HT1080 (cell line): ENCODE measurements at places on chromosomes 2 and 18. TPM values are rescaled to one million over a fixed set of nuclear protein-coding genes. Genes with fewer than 3 reads are reported as not detected.
A peak's percentile ranks its signal among the peaks of the same experiment; 100 is the strongest.

ATP6V1B1 gene
- not detected in 2 replicates for total RNA-seq

DNA sequence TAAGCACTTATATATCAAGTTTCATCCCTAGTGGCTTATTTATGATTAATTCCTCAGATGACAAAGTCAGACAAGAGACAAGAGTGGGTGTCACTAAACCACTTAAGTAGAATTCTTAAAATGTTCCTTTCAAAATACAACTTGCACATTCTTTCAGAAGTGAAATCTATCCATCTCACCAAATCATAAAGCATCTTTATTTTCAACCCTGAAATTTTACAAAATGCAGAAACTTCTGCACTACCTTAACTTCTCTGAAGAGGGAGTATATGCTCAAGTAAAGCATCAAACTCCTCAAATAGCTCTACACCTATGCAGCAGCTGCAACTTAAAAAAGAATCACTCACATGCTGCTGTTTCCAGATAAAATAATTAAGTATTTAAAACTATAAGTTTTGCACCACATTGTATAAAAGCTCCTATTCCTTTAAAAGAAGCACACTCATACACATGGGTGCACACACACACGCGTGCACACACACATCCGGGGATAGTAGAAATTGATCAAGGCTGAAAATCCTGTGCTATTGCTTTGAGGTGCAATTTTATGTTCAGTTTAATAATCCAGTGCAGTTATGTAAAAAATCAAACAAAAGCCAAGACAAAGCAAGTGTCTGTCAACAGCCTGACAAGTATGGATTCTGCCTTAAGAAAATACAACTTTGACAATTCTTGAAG is 244.5 kb downstream of the TCF4 start:
- peak; percentile 15 for DNase-seq

GRCh38 chr18:76528477-76529432 is 33.7 kb upstream of the ZNF516 start:
- DNase-seq, result no peak

DNA sequence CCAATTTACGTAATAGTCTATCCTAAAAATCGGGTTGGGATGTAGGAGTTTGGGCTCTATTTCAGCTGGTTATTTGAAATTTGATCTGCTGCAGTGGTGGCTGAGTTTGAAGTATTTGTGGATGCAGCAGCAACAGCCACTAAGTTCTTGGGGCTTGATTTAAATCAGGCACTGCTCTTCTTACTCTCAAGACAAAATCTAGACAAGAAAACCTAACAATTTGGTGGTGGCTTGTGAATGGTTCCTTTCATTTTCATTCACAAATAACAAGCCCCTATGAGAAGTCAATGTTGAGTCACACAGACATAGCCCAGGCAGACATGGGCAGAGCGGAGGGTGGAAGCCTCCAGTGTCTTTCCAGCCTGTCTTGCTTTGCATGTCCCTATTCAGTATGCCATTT is 199.3 kb downstream of the LTBP1 start:
- DNase-seq, result no peak

GRCh38 chr2:86072271-86072858 is 33.3 kb downstream of the POLR1A start:
- DNase-seq, result no peak

DNA sequence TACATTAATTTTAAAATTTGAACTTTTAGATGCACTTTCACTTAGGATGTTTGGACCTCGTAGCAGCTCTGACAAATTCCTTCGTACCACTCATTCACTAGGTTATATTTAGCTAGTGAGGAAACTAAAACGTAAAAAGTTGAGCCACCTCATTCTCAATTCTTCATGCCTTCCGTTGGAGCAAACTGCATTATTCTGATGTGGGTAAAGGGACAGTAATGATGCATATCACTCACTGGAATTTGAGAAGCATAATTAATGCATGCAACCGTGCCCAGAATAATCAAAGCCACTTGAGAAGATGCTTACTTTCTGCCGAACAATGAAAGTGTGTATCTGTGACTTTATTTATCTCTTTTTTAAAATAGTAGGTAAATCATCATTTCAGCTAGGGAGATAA is 2.2 kb downstream of the CNOT9 start:
- DNase-seq, result no peak

DNA sequence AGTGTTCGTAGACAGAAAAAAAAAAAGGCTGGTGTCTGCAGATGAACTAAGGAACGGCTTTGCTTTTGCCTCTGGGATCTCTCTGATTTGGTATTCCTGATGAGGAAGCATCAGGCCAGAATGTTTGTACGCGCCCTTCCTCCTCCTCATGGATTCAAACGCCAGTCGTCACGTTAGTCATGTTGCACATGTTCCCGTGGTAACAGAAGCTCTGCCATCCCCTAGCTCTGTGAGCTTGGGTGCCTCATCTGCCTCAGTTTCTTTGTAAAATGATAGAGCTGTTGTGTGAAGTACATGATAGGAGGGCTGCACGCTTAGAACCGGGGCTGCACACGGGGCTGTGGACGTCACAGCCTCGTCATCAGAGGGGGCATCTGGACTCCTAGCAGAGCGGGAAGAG is 47.0 kb downstream of the TSHZ1 start:
- no peak for DNase-seq
